Activated T-cell treated with anti-CD3 and anti-CD28 coated beads, Interleukin-2, amount 50 U/mL, for 1 hour (primary cell): ENCODE measurements at places on chromosomes 16 and 17.

DNA sequence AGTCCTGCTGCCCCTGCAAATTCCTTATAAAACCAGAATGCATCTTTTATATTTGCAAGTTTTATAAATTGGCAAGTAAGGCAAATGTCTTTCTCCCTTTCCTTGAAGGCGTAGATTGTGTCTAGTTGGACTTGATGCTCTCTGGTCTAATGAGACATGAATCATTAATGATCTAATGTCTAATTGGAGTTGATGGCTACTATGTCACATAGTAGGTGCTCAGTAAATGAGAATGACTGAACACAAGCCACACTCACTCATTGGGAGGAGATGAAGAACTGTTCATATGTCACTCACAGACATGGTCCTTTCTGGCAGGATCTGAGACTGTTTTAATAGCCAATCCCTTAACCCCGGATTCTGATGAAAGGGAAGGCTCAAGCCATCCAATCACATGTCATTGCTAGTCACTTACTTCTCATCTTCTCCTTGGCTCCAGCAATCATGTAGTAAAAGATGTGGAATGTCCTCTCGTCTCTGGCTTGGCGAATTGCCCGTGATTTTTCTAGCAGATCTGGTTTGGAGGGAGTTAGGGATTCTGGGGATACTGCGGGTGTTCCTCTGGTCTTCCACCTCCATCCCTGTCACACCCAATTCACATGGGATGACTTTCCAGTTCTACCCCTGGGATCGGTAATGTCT, 81.0 kb downstream of the MYH11 start:
- DNase-seq = no peak

- DNase-seq = no peak
Observed at GRCh38 chr17:68359791-68360535, 68.7 kb downstream of the ARSG start.

DNA sequence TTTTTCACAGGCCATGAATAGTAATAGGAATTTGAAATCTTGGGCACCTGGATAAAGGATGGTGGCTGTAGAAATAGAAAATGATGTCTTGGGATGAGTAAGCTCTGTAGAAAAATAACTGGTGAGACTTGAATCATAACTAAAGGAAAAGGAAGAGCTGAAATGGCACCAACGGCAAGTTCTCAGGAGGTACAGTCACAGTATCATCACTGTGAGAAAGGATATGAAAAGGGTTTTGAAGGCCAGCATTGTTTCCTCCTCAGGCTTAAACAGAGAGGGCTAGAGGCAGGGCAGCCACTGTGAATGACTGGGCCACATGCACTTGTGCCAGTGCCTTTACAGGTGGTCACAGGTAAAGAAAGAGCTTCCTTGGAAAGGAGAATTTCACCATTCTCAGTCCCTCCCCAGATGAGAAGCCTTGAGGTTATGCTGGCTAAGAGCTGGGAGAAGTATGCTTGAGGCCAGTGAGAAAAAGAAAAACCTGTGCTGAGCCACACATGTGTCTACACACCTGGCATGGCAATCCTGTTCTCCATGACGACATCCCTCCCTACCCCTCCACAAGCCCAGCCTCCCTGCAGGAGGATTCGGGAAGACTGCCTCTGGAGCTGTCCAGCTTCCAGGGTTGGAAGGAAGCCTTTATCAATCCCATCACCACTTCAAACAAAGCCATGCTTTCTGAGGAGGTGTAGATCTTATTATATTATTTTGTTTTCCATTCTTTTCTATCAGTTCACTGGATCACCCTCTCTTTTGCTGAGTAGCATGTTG, 3.8 kb upstream of the ANKFN1 start:
- DNase-seq = no peak

DNA sequence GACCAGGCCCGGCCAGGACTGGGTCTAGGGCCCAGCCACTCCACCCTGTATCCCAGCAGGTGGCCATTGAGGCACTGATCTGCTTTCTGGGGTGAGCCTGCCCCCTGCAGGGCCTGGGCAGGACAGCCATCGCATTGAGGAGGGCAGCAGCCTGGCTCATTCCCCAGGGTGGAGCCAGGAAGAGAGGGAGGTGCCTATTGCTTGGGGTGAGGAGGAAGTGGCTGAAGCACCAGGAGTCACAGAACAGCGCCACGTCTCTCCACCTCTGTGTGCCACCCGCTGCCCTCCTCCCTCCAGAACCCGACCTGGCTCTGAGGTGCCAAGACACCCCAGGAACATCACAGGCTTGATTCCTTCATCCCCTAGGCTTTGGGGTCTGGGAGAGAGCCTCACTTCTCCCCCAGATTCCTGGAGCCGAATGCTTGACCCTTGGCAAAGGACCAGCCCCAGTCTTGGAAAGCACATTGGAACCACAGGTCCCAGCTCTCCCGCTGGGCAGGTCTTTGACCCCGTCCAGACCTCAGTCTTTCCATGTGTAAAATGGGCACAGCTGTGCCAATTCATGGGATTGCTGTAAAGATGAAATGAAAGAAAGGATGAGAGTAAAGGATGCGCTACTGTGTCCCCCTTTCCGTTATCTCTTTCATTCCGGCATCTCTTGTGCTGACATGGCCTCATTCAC, 7.2 kb upstream of the KRT36 start:
- DNase-seq = peak; percentile 65

- DNase-seq = no peak
Observed at GRCh38 chr17:12113156-12113555, 92.5 kb downstream of the MAP2K4 start.

GRCh38 chr17:1150863-1151600, 28.7 kb downstream of the ABR start:
- DNase-seq = no peak

GRCh38 chr16:85541980-85542900, 70.9 kb upstream of the GSE1 start:
- no peak for DNase-seq

GRCh38 chr17:3973495-3974137, 9.4 kb upstream of the ATP2A3 start:
- DNase-seq = no peak

GRCh38 chr16:14609716-14610115, 20.3 kb downstream of the PARN start:
- no peak for DNase-seq

DNA sequence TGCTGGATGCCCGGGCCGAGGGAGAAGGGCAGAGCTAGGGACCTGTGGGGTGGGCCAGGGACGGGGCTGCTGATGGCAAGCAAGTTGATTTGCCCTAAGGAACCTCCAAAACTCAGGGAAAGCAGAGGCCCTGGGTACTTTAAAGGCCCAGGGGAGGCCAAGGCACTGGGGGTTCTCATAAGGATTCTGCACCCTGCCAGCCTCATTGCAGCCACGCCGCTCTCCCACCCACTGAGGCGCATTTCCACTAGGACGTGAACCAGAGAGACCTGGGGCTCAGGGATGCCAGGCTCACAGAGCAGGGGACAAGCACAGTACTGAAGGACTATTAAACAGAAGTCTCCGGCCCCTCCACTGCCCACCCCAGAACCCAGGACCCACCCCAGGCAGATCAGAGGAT, 39.4 kb upstream of the RBFOX3 start:
- DNase-seq = no peak

- DNase-seq = no peak
Observed at GRCh38 chr16:74052016-74052415, 244.6 kb upstream of the PSMD7 start.

- DNase-seq = no peak
Observed at GRCh38 chr16:89672177-89672941, 14.1 kb upstream of the CDK10 start.

DNA sequence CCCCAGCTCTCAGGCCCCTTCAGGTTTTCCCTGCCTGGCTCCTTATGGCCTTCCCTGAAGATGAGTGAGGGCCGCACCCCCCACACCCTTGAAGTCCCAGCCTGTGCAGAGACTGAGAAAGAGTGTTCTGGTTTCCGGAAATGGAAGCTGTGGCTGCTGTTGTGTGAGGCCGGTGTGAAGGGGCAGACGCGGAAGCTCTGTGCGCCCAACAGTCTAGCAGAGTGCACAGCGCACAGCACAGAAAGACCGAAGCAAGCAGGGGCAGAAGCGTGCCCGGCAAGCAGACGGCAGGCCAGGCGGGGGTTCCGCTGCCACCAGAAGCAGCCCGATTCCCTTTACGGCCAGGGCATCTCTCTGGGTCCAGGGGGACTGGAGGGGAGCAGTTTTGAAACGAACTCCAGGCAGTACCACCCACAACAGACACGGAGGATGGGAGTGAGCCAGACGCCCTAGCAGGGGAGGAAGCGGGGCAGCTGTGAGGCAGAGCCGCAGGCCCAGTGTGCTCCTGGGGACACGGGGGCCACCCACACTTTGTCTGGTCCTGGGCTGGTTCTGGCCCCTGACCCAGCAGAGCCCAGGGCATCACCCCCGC, 16.7 kb downstream of the TPSG1 start:
- no peak for DNase-seq

DNA sequence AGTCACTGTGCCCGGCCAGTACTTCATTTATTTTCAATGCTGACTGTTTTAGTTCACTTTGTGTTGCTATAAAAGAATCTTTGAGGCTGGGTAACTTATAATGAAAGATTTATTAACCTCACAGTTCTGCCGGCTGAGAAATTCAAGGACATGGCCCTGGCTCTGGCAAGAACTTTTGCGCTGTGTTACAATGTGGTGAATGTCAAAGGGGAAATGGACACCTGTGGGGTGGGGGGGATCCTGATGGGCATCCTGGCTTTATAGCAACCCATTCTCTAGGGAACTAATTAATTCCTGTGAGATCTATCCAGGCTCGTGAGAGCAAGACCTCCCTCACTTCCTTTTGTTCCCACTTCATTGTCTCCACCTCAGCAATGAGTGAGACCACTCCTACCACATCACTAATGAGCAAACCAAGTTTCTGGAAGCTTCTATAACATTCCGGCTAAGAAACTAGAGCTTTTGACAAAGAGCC, 17.1 kb upstream of the CDH3 start:
- DNase-seq = no peak

DNA sequence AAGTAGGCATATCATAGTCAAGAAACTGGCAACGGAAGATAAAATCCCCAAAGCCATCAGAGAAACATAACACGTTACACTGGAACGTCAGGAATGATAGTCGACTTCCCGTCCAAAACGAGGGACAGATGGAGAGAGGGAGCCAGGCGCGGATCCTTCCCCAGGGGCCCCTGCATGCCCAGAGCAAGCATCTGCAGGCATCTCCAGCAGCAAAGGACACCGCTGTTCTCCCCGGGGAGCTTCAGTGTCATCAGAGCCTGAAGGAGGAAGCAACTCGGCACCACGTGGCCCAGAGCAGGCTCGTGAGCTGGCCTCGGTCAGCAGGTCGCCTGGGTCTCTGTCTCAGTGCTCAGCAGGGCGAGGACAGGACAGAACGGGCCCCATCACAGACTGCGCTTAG, 50.1 kb downstream of the LMF1 start:
- no peak for DNase-seq

GRCh38 chr16:23941963-23942564, 106.3 kb downstream of the PRKCB start:
- DNase-seq = no peak

GRCh38 chr17:42760652-42761581, at the start of gene RAMP2:
TSS of gene RAMP2 (plus strand) at chr17:42761227. CDS start at chr17:42761262, 35 bp downstream.
- DNase-seq = no peak

DNA sequence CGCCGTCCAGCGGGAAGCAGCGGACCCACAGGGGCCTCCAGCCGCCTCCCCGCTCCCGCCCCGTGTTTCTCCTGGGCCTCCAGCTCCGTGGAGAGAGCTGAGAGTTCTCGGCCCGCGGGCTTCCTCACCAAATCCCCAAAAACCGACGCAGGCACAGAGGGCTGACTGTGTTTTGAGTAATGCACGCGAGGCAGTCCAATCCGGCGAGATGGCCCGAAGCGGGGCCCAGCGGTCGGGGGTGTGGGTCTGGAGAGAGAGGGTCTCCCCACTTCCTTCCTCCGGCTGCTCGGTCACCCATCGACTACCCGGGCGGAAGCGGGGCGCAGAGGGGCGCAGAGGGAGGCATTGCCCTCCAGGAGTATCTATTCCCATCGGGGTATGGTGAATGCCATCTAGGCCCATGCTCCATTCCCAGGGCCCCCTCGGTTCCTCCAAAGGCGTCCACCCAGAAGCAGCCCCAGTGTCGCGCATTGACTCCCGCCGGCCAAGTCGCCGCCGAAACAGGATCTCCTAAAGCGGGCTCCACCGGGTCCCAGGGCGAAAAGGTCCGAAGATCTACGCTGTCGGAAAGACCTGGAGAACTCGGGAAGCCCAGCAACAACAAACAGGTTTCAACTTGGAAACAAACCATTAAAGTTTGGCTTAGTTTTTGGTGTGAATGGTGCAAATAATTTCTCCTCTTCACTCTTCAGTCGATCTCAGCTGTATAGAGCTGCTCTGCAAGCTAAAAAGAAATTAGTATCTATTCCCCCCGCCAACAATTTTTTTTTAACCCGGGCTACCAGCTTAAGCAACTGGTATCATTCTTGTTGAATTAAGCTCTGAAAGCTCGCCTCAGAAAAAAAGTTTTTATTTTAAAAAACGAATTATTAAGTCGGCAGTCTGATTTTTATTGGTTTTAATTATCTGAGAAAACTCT, 19.2 kb upstream of the HOXB13 start:
- no peak for DNase-seq

GRCh38 chr16:51461255-51461654, 310.2 kb upstream of the SALL1 start:
- DNase-seq = no peak

GRCh38 chr17:15213381-15214087, 51.6 kb downstream of the PMP22 start:
- no peak for DNase-seq

- DNase-seq = no peak
Observed at GRCh38 chr17:34354637-34355036, 1.6 kb upstream of the CCL13 start.

GRCh38 chr16:80208743-80209142, 332.1 kb upstream of the DYNLRB2 start:
- no peak for DNase-seq

GRCh38 chr17:44279666-44280391, 11.9 kb upstream of the SLC4A1 start:
- DNase-seq = no peak

DNA sequence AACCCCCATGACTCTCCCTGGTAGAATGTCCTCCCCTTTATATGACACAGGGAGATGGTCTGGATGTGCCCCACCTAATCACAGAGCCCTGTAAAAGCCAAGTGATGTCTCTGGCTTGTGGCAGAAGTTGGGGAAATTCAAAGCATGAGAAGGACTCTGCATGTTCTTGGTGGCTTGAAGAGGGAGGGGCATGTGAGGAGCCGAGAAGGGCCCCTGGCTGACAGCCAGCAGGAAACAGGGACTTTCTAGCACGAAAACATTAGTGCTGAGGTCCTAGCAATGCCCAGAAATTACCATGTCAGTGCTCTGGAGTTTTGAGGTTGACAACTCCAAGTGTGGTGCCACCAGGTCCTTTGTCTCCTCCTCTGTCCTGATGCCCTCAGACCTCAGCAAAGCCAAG, 75.9 kb downstream of the USP22 start:
- DNase-seq = no peak

- DNase-seq = peak; percentile 71
Observed at GRCh38 chr17:38870259-38871165, 654 bp downstream of the LASP1 start.

GRCh38 chr17:222172-222571, 40.7 kb upstream of the DOC2B start:
- DNase-seq = no peak
